ENCODE measurements at places on chromosomes 7 and 10.

GRCh38 chr10:17229967-17230682, 2.1 kb downstream of the VIM start:
- peak; percentile 30 for DNase-seq

DNA sequence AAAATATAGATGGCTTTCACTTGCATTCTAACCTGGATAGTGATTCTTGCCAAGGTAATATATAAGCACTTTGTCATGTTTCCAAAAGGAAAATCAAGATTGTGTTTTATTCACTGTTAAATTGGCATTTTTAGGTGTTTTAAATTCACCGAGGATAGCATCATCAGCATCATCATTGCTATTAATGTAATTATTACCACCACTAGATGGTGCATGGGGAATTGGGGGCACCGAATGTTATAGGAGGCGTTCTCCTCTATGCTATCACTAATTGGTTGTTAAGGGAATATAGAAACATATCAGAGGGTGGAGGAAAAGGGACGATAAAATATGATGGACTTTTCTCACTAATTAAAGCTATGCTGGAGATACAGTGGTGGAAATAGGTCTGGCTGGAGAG, 95.5 kb downstream of the CELF2 start:
- no peak for DNase-seq

DNA sequence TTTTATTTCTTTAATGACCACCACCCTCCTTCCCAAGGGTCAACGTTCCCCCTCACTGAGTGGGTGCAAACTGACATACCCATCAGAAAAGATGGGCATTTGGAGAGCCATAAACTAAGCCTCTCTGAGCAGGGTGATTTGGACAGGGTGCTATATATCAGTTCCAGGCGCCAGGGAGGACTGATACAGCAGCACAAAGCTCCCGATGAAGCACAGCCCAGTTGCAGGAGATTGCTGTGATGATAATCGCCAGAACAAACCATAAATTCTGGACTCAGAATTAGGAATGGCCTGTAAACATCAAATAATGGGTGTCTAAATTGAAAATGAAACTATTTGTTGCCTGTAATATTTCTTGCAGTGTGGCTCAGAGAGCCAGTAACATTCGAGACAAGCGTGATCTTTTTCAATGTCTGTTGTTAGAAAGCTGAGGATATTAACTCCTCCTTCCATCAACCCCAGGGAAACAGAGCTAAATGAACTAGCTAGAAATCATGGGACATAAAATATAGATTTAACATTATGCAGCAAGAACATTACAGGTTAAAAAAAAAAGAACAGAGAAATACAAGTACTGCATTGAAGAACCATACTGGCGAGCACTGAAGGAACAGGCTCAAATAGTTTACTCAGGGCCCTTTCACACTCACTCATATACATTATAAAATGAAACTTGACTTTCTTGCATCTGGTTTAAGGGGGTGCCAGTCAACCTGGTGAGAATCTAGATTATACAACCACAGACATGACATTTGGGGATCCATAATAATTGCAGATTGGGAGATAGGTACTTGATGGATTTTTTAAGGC, 137.5 kb upstream of the LRRTM3 start:
- DNase-seq = no peak

DNA sequence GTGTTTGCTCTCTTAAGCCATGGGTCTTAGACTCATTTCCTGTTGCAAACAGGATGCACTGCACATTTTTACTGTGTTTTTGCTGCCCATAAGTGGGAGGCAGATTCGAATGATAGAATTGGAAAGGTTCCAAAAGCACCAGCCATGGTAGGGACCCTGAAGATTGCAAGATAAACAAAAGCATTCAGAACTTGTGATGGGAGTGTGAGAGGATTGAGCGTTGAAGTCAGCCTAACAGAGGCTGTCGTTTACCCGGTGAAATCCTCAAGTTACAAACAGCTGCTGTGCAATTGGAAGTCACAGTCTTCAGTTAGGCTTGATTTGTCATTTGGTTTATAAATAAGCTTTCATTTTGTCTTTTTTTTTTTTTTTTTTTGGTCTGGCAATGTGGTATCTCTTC, 192.7 kb upstream of the MKI67 start:
- no peak for DNase-seq

DNA sequence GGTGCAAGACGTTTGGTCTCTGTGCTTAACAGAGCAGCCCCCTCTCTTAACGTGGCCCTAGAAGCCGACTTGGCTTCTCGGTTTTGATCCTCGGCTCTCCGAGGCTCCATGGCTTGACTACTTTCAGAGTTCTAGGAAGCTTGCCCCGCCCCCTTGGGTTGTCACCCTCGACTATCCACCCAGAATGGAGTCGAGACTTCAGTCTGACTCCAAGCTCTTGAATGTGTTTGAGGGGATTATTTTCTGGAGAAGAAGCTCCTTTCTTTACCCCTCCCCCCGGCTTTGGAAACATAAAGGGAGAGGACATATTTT, 448 bp downstream of the SEC24C start:
- peak; percentile 20 for DNase-seq

- no peak for DNase-seq
Observed at GRCh38 chr7:143279186-143280098, 5.3 kb upstream of the TMEM139 start.

GRCh38 chr10:24784923-24785322, 61.2 kb upstream of the ARHGAP21 start:
- DNase-seq = no peak

DNA sequence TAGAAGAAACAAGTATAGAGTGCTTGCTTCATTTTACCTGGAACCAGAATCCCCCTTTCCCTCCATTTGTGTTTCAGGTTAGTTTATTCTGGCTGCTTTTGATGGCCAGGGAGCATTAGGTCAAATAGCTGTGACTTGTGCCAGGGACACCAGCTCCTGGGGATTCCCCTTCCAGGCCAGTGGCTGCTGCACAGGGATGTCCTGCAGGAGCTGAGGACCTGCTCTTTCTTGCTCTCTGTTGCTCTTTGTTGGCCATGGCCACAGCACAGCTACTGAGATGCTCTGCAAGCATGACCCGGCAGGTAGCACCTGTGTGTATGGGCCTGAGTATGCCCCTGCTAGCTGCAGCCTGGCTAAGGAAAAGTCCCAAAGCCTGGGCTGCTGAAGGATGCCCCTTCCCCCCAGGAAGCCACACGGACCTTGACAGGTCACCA, 208.9 kb downstream of the EBF3 start:
- no peak for DNase-seq
